ENCODE measurements at places on chromosomes 7 and 10.

GRCh38 chr10:33746836-33747268 is 412.4 kb upstream of the NRP1 start:
- peak overlapping the region; percentile 70 for H3K4me3 ChIP-seq
- H3K27ac ChIP-seq: peak overlapping the region; percentile 84
- peaks cover 67% of the 10 kb centered on the region for H3K4me1 ChIP-seq
- peak; percentile 24 for DNase-seq
- H3K27me3 ChIP-seq: peaks cover 4% of the 10 kb centered on the region

GRCh38 chr7:101814991-101815825 is 2.2 kb upstream of the CUX1 start:
- H3K27me3 ChIP-seq: peaks cover 7% of the 10 kb centered on the region
- peak overlapping the region; percentile 97 for H3K4me3 ChIP-seq
- no peaks in the 10 kb centered on the region for H3K36me3 ChIP-seq
- H3K27ac ChIP-seq: peak overlapping the region; percentile 54
- peak; percentile 68 for DNase-seq
- H3K4me1 ChIP-seq: peaks cover 39% of the 10 kb centered on the region

DNA sequence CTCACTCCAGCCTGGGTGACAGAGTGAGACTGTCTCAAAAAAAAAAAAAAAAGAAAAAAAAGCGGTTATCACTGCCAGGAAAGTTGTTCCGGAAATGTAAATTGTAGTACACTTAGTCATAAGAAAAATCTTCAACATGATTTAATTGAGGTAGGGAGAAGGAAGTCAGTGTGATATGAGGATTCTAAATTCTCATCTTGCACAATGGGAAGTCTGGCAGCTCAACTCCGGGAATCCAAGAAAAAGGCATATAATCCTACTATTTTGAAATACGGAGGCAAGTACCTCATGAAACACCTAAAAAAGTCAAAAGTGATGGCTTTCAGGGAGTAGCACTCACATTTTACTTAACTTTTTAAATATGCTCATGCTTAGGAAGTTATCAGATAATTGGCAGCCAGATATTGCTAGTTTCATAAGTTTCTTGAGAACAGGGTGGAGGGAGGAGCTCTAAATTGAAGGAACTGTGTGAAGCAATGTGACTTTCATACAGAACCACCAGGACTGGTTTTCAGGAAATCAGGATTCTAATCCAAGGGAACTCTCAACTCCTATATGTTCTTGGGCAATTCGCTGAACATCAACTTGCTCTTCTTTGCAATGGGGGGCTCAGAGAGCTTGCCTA is 2.7 kb upstream of the C7orf25 start:
- H3K27me3 ChIP-seq: no peaks in the 10 kb centered on the region
- peak overlapping the region; percentile 30 for H3K27ac ChIP-seq

GRCh38 chr7:24233386-24233785 is 50.6 kb upstream of the NPY start:
- H3K36me3 ChIP-seq: no peaks in the 10 kb centered on the region
- DNase-seq: no peak
- H3K4me3 ChIP-seq: no peak overlapping the region
- H3K27me3 ChIP-seq: peaks cover 9% of the 10 kb centered on the region

DNA sequence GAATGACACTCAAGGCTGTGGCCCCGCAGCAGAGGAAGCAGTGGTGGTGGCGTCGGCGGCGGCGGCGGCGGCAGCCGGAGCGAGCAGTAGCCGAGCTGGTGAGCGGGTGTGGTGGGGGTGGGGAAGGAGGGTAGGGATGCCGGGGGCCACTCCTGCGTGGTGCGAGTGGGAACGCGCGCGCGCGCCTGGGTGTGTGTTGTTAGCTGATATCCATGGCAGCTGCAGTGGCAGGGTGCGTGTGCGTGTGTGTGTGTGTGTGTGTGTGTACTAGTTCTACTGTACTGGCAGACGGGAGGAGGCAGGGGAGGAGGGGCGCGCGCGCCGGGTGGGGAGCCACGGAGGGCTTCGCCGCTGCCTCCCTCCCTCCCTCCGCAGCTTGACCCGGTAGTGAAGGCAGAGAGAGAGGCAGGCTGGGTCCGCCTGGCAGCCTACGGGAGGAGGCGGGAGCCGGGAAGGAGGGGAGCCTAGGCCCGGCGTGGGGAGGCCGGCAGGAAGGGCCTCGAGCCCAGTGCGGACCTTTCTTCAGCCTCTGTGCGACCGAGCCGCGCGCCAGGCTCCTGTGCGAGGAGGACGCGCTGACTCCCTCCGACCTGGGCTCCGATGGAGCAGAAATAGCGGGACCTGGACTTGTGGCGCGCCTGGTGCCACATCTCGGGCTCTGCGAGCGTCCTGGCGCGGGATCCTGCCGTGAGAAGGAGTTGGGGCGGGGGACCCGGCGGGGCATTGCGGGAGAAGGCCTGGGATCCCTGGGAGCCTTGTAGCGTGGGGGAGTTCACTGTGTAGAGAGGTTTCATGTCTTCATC is at the start of gene MAGI2:
MAGI2 (minus strand) TSS at position 110 of the 803 bp plus-strand sequence. CDS start 347 bp downstream, outside the sequence.
- H3K36me3 ChIP-seq: peaks cover 4% of the 10 kb centered on the region
- H3K27ac ChIP-seq: peak within 1 kb of the TSS; percentile 52
- DNase-seq: no peak
- peaks cover 5% of the 10 kb centered on the region for H3K4me1 ChIP-seq
- H3K27me3 ChIP-seq: peaks cover 1% of the 10 kb centered on the region

Data from immature natural killer cell (primary cell).